Activated CD4-positive, alpha-beta T cell treated with anti-CD3 and anti-CD28 coated beads for 36 hours (primary cell): ENCODE measurements at places on chromosomes 3 and 15.

- no peak for DNase-seq
Observed at GRCh38 chr3:187621881-187622280, 48.3 kb downstream of the SST start.

DNA sequence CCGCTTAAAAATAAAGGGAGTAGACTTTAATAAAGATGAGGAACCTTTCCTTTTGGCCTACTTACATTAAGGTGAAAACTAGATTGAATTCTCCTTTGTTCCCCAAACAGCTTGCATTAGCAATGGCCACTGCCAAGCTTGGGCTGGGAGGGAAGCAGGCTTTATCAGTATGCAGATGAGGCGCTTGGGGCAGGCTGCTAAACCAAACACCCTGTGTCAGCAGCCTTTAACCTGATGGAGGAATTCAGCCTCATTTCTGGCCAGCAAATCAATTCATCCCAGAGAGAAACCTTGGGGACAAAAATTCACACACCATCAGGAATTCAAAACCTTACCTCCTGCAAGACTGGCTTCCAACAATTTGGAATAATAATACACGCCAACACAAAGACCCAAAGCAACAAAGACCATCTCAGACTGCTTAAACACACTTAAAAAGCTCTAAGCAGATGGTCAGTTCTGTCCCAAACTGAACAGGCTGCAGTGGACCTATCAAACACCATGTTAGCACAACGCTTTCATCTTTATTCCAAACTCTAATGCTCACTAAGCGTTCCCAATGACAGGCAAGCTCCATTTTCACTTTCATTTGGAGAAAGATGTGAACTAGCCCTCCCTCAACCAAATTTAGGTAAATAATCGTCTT lies 255.1 kb upstream of the CMC1 start:
- no peak for DNase-seq

DNA sequence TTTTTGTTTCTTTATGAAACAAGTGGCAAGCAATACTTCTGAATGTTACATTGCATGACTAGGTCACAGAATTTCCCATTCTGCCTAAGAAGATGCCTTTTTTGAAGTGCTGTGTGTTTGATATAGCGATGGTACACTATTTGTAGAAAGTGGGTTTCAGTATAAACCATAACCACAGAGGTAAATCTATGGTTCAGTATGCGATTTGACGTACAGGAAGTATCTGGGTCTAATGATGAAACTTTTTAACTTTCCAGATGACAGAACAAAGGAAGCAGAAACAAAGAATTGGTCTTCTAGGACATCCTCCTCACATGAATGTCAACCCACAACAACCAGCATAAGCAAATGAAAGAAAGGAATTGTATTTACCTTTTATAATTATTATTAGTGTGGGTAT lies 133.4 kb upstream of the BHLHE40 start:
- no peak for DNase-seq

- DNase-seq, result peak; percentile 74
Observed at GRCh38 chr3:67790043-67790442, 135.6 kb upstream of the SUCLG2 start.

- DNase-seq, result no peak
Observed at GRCh38 chr3:52429031-52429430, 15.9 kb downstream of the SEMA3G start.

- no peak for DNase-seq
Observed at GRCh38 chr3:156749244-156749643, 74.9 kb downstream of the TIPARP start.

- DNase-seq, result no peak
Observed at GRCh38 chr15:76470691-76471090, 134.1 kb downstream of the ISL2 start.

DNA sequence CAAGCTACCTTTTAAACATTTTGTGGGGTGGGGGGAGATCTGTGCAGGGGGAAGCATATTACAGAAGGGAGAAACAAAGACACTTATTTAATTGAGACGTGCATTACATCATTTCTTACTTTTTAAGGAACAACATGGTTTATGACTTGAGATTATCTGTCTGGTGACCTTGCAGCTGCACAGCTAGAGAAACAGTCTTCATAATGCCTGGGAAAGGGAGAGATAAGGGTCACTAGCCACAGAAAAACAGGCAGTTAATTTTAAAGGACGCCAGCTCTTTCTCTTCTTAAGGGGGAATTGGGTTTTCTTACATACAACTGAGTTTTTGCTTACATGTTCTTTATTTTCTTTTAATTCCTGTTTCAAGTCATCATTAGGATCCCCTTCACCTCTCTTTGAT lies 147.9 kb downstream of the SST start:
- DNase-seq, result no peak
